Stimulated activated CD8-positive, alpha-beta memory T cell treated with anti-CD3 and anti-CD28 coated beads, Interleukin-2, amount 100 ng/mL, for 1 hour (primary cell): ENCODE measurements at places on chromosomes 5 and 9.

GRCh38 chr9:24464319-24464951 is 81.3 kb downstream of the IZUMO3 start:
- no peak for DNase-seq

DNA sequence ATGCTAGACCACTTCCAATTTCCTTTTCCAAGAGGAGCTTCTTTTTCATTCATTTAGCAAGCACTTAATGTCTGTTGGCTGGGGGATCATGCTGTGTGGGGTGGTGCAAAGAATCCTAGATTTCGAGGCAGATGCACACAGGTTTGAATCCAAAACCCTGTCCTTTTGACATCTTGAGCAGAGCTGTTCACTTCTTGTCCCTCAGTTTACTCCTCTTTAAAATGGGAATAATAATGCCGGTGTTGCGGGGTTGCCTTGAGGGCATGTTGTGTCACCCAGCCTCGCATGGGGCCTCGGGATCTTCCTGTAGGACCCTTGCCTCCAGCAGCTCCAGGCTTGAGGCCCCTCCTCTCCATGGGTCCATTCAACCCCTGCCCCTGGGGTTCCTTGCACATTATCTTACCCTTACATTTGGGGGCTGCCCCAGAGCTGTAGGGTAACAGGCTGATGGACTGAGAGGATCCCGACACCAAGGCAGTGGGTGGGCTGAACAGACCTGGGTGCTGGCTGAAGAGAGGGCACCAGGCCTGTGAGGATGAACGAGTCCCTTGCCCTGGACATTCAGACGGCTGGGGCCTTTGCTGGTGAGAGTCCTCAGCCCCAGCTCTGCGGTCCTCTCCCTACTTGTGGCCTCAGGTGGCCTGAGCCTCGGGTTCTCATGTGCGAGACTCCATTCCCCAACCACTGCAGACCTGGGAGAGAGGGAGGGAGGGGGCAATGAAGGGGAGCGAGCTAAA is 145.8 kb downstream of the BARX1 start:
- no peak for DNase-seq

- no peak for DNase-seq
These were observed 109.9 kb downstream of the RFX3 start for GRCh38 chr9:3415906-3416305.

GRCh38 chr9:27402626-27403025 is 105.7 kb upstream of the EQTN start:
- DNase-seq, result no peak

DNA sequence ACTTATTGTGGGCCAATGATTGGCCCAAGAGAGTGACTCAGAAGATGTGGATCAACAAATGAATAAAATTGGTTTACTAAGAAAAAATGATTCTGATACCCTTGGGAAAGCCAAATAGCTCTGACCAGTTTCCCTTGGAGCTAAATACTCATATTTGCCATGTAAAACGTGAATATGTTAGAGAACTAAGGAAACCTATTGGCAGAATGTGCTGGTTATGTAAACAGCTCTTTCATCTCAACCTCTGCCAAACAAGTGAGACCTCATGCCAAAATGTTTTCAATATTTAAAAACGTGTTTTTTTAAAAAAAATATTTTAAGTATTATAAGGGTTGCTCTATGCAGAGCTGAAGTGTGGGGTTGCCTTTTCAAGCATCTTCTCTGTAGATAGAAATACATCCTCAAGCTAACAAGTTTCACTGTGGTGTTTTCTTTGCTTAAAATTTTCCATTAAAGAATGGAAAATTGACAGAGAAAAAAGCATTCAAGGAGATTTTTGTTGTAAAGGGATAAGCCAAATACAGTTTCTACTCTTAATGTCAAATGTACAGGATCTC is 186.9 kb upstream of the TUT7 start:
- DNase-seq, result no peak

- no peak for DNase-seq
These were observed 87.5 kb upstream of the FBXW11 start for GRCh38 chr5:172093965-172094364.

GRCh38 chr5:158270996-158271554 is 412.1 kb upstream of the CLINT1 start:
- no peak for DNase-seq

DNA sequence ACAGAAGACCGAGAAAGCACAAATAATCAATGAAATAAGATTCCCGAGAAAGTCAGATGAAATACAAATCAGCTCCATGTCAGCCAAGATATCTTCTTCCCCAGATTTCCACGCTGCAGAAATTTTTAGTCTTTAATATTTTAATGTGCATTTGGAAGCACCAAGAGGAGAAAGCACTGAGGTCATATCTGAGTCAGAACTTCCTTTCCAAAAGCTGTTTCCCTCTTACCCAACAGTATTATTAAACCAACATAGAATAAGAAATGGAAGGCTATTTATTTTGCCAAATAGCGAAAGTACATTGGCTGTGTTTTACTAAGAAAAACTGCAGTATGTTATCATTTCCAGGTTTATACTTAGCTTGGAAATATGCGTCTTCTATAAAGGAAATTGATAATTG is 772.1 kb upstream of the CDH9 start:
- DNase-seq, result no peak

GRCh38 chr5:67660149-67660548 is 463.6 kb upstream of the CD180 start:
- no peak for DNase-seq

DNA sequence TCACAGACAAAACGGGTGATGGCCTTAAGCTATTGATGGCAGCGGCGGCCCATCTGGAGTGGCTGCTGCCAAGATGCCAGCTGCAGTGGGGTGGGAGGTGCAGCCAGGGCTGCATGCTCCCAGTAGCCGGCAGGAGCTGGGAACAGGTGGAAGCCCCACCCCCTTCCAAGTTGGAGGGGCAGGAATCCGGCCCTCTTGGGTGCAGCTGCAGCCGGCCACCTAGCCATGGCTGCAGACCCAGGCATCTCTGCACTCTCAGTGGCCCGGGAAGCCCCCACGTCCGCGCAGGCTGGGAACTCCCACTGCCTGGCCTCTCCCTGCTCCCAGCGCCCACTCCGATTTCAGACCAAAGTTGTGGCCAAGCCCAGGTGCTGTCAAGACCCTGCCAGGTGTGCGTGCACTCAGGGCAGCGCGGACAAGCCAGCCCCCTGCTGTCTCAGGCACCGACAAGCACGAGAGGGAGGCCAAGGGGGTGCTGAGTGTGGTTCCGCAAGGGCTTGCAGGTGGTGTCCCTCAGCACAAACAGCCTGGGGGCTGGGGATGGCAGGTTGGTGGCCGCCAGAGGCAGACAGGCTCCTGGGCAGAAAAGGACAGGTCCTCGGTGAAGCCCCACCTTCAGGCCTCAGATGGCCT is 115.1 kb upstream of the TSLP start:
- DNase-seq, result no peak

DNA sequence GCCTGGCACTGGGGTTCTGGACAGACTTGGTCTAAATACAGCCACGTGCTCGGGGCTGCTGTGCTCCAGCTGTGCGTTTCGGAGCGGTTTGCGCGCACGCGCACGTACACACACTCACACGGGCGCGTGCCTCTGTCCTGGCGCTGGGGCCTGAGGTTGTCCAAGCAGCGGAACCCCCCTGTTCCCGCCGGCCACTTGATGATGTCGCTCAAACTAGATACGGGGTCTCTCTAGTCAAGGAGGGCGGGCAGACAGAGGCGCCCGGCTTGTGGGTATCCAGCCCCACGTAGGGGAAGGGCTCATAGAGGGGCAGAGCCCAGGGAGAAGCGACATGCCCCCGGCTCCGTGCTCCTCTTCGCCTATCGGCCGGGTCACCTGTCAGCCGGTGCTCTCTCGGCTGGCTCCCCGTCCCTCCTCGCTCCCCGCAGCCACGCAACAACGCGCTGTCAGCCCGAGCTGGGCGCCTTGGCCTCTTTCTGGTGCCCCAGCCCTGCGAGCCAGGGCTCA is 8.9 kb downstream of the NR2F1-AS1 start:
- DNase-seq, result no peak

GRCh38 chr5:149227168-149227826 is 44.4 kb upstream of the AFAP1L1 start:
- no peak for DNase-seq

DNA sequence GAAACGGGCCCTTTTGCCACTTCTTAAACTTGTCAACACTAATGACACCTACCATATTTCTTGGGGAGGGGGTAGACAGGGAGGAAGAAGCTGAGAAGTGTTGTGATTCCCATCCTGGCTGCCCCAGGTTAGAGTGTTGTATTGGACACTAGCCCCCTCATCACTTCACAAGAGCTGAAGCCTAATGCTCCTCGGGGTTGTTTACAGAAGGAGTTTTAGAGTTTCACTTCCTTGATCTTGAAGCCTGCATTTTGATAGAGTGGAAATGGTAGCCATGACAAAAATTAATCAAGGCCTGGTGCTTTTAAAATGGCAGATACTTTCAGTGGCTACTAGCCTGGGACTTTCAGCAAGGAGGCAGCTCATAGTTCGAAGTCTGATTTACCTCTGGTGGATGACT is 11.0 kb upstream of the FAM120AOS start:
- no peak for DNase-seq

GRCh38 chr5:123538670-123539459 is 26.9 kb downstream of the CSNK1G3 start:
- no peak for DNase-seq

DNA sequence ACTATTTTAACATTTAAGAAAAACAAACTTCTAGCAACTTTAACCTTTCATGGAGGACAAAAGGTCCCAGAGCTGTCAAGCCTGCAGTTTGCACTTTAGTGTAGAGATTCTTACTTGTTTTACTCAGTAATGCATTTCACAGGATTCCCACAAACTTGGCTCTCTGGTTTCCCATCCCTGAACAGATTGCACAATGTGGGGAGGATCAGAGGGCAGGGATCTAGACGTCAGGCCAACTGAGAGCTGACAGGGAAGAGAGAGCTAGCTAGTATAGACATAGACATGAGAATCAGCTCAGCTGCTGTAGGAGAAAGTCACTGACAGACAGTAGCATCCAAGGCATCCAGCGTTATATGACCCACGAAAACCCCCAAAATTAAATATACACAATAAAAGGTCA is 20.9 kb upstream of the BNIP1 start:
- no peak for DNase-seq

DNA sequence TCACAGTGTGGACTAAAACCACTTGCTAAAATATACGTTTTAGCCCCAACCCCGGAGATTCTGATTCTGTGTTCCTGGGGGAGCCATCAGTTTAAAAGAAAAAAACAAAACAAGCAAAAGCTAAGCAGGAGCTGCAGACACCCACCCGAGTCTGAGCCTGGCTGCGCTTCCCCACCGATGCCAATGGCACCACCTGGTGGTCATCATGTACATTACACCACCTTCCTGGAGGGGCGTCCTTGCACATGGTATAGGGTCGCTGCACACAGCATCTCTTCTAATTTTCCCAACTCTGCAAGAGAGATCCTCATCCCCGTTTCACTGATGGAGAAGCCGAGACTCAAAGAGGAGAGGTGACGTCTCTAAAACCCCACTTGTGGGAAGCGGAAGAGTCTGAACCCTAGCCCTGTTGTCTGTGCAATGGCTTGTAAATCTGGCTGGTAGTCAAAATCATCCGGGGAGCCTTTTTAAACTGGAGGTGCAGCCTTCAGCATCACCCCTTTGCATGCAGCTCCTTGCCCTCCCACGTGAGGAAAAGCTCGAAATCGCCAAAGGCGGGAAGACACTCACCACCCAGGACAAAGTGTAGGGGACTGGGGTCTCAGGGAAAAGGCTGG is 23.1 kb upstream of the CNOT6 start:
- peak; percentile 25 for DNase-seq

- DNase-seq, result no peak
These were observed 44.1 kb upstream of the SMU1 start for GRCh38 chr9:33120620-33121019.

DNA sequence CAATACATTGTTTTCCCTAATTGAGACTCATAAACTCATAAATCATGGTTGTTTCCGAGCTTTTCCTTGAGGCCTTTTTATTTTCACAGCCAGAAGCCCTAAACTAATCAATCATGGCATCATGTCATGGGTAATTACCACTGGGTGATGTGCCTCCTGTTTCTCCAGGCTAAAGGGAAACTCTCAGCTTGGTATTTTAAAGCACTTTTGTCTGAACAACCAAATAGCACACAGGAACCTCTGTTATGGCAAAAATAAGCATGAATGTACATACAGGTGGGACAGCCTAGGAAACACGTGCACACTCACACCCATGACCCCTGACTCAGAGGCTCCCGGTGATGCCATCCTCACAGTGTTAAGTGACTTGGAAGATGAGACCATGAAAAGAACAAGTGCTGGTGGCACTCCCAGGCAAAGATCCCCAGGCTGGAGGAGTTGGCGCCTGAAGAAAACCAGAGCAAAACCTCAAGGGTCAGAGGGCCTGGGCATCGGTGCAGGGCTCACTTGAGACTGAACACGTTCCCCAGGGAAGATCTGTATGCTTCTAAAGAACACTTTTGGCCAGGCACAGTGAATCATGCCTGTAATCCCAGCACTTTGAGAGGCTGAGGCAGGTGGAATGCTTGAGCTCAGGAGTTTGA is 154.3 kb downstream of the ROR2 start:
- no peak for DNase-seq

DNA sequence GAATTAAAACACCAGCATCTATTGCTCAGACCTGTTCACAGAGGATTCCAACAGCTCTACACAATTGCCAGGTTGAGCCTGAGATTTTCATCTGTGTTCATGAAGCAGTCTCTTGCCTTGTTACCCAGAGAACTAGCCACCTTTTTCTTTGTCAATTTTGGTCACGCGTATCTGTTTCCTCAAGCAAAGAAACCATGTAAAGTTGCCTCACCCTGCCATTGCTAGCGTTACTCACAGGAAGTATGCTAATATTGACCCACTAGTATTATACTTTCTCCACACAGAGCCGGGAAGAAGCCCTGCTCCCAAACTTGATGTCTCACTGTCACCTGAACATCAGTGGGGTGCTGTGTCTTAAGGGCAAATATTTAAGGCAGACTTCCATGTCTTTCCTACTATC is 168.5 kb downstream of the PLPPR1 start:
- no peak for DNase-seq

GRCh38 chr5:91283899-91284298 is 99.2 kb downstream of the ARRDC3 start:
- no peak for DNase-seq

DNA sequence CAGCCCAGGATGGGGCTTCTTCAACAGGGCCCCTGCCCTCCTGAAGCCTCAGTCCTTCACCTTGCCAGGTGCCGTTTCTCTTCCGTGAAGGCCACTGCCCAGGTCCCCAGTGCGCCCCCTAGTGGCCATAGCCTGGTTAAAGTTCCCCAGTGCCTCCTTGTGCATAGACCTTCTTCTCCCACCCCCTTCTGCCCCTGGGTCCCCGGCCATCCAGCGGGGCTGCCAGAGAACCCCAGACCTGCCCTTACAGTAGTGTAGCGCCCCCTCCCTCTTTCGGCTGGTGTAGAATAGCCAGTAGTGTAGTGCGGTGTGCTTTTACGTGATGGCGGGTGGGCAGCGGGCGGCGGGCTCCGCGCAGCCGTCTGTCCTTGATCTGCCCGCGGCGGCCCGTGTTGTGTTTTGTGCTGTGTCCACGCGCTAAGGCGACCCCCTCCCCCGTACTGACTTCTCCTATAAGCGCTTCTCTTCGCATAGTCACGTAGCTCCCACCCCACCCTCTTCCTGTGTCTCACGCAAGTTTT is 23.6 kb downstream of the PCDHGC5 start:
- peak; percentile 62 for DNase-seq

GRCh38 chr9:98978231-98978681 is 34.5 kb downstream of the COL15A1 start:
- no peak for DNase-seq

- no peak for DNase-seq
These were observed 157.3 kb downstream of the ADAMTS12 start for GRCh38 chr5:33734537-33734936.

- DNase-seq, result no peak
These were observed 13.9 kb downstream of the LRRC70 start for GRCh38 chr5:62592558-62592957.
